Kasumi-1 (cell line): ENCODE measurements at places on chromosomes 5 and 9.

- no peak for DNase-seq
These were observed at the start of gene TENT4A for GRCh38 chr5:6713274-6714225. TENT4A (plus strand) TSS chr5:6713432; CDS start chr5:6713984, 552 bp downstream.

GRCh38 chr5:99724732-99725290 lies 796.0 kb upstream of the CHD1 start:
- no peak for DNase-seq

- no peak for DNase-seq
These were observed 98.7 kb downstream of the MED10 start for GRCh38 chr5:6279607-6280006.

DNA sequence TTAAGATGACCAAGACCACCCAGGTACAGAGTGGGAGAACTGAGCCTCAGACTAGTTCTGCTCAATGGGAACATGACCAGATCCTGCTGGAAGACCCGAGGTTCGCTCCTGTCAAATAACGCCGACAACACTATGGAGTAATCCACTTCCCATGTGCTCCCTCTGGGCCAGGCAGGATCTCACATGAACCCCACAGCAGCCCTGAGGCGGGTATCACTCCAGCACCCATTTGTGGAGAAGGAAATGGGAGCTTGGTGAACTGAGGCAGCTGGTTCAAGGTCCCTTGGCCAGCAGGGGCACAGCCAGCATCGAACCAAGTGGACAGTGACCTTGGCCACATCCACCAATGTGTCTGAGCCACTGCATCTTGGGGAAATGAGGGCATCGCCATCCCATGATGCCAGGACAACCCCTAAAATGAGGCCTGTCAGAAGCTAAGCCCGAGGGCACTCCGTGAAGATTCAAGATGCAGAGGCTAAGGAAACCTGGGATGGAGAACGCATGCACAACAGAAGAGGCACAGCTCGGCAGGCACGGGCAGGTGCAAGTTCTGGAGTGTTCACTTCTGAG lies 8.5 kb downstream of the ANKS6 start:
- no peak for DNase-seq

GRCh38 chr5:25458628-25459027 lies 813.9 kb upstream of the CDH10 start:
- no peak for DNase-seq

DNA sequence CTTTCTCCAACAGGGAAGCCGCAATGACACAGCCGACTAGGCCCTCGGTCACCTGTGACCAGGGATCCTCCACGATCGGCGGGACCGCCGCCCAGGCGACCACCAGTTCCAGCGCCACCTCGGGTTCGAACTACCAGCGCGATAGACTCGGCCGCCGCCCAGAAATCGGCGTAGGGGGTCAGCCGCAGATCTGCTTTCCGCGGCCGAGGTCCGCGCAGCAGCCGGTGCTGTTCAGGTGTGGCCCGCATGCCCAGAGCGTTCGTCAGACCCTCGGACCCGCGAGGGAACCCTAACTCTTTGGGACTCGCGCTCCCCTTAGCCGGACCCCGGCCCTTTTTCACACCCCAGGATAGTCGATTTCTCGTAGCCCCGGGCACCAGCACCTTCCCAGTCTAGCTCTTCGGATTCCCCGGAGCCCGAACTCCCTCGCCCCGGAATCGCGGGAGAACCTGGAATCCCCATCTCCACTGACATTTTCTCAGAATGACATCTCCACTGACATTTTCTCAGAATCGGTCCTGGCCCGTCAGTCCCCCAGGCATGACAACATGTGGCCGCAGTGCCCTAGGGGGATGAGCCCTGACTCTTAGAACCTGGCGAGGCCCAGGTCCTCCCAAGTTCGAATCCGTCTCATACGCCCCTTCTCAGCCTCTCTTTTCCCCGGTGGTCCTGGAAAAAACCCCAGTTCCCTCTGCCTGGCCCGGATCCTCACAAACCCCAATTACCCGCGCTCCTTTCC lies 428 bp downstream of the C5orf52 start:
- no peak for DNase-seq

DNA sequence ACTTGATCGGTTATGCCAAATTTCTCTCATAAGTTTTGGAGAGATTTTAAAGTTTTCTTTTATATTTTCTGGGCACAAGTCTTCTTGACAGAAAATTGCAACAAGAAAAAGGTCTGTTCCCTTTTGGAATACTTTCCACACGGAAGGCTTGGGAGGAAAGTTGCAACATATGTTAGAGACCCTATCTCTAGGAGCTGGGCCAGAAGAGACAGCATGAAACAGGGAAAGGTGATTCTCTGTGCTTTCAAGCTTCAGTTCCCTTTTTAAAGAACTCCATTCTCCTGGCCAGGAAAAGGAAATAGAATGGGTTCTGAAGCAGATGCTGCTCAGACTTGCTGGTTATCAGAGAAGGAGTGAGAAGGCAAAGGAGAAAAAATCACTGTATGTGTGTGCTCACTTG lies 368.3 kb downstream of the SPATA31D1 start:
- DNase-seq: no peak

DNA sequence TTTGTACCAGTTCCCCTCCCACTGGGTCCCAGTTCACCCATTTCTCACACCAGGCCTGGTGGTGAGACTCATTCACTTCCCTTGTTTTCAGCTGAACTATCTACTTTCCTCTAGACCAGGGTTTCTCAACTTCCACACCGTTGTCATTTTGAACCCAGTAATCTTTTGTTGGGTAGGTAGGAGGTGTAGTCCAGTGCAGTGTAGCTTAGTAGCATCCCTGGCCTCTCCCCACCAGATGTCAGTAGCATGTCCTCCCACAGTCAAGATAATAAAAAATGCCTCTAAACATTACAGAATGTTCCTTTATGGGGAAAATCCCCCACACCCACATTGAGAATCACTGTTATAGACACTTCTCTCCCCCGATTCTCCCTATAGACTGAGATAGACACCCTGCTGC lies 299.1 kb downstream of the EPB41L4A start:
- peak; percentile 53 for DNase-seq

GRCh38 chr5:95393279-95393678 lies 2.1 kb downstream of the FAM81B start:
- no peak for DNase-seq

DNA sequence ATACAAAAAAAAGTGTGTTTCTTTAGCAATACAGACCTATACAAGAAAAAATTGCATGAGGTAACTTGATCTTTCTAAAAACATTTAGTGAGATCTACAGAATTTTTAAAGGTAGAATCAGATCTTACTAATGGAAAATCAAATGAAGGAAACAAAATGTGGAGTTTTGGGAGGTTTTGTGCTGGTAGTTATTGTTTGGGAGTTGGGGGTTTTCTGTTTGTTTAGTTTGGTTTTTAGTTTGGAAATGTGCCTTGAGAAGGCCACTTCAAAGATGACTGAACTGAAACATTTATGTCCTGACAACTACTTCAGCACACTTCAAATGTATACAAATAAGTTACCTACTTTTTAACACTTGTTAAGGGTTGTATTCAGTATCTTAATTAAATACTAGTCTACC lies 280.1 kb downstream of the NR2F1-AS1 start:
- DNase-seq: no peak

- peak; percentile 43 for DNase-seq
These were observed 837 bp downstream of the UIMC1 start for GRCh38 chr5:177005619-177006264.

GRCh38 chr9:134544388-134545214 lies 97.0 kb upstream of the COL5A1 start:
- no peak for DNase-seq
